ENCODE measurements at places on chromosomes 13 and 19.

- DNase-seq, result peak; percentile 91
These were observed 6.0 kb downstream of the KANK2 start for GRCh38 chr19:11191273-11191755.

DNA sequence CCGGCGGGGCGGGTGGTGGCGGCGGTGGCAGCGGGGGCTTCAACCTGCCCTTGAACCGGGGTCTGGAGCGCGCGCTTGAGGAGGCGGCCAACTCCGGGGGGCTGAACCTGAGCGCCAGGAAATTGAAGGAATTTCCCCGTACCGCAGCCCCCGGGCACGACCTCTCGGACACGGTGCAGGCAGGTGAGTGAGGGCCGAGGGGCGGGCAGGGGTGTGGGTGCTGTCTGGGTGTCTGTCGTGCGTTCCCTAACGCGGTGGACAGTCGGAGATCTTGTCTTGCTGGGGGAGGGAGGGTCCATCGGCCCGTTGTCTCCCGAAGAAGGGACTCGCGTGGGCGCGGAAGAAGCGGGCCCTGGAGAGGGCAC is 533 bp downstream of the LRCH1 start:
- DNase-seq, result no peak

GRCh38 chr19:18659281-18660050 is 22.6 kb downstream of the KLHL26 start:
- DNase-seq, result no peak

GRCh38 chr13:110564472-110564985 is 3.0 kb upstream of the RAB20 start:
- no peak for DNase-seq

DNA sequence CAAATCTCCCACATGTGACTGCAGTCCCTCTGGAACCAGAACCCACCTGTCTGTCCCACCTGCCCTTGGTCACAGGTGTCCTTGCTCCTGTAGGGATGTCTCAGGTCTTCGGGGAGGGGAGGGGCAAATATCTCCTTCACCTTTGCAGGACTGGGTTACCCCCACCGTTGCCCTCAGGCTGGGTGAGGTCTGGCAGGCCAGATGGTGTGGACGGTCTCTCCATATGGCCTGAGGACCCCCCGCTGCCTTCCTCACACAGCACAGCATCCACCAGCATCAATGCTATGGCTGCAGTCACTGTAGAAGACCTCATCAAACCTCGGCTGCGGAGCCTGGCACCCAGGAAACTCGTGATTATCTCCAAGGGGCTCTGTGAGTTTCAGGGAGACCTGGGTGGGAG is 10.0 kb downstream of the SLC5A5 start:
- DNase-seq, result no peak

DNA sequence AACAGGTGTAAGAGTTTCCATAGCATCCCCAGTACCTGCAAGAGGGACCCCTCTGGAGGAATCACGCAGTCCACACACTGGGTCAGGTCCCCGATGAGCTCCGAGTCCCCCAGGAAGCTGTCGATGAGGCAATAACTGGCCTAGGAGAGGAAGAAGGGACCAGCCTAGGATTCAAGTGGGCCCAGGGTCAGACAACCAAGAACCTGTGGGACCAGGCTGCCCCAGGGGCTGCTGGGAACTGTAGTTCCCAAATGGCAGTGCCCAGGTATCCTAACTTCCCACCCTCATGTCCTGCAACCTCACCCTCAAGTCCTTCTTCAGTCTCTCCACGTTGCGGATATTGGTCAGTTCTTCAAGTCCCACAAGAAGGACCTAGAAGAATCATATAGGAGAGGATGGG is 1.8 kb downstream of the FUZ start:
- no peak for DNase-seq

DNA sequence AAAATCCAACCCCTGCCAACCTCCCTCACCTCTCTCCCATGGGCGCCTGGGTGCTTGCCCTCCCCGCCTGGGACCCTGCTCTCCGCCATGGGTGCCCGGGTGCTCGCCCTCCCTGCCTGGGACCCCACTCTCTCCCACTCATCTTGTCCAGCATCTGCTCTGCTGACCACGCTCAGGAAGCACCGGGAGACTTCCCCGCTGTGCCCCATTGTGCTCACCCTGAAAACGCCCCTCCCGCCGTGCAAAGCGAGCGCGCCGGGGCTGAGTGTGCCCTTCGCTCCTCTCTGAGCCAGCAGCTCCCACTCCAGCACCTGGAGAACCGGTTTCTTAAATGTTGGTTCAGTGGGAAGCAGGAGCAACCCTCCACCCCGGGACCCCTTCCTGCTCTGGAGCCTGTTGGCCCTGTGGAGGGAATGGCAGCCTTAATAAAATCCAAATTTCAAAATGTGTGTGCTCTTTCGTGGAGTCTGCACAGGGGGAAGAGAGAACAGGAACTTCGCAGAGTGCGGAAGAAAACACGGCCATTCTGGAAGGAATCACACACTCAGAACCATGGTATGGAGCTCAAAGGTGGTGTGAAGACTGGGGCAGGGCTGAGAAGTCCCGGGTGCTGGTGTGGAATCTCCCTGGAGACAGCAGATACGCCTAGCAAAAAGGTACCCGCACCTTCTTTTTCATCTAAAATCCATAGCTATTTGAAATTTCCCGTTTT is 23.1 kb upstream of the CDC16 start:
- no peak for DNase-seq

Measured in fibroblast of skin of back (primary cell).